ENCODE measurements at places on chromosomes 11 and 22. TPM values are rescaled to one million over a fixed set of nuclear protein-coding genes. Genes with fewer than 3 reads are reported as not detected.

GRCh38 chr11:102704841-102705240 lies 728 bp downstream of the MMP27 start:
- H3K36me3 ChIP-seq, result no peaks in the 10 kb centered on the region
- no peak overlapping the region for H3K27ac ChIP-seq
- H3K4me1 ChIP-seq, result no peaks in the 10 kb centered on the region
- no peak for DNase-seq

The OAF gene
- 2.0 TPM for total RNA-seq

GRCh38 chr22:30602049-30602448 lies 4.9 kb upstream of the TCN2 start:
- no peaks in the 10 kb centered on the region for H3K36me3 ChIP-seq
- H3K27me3 ChIP-seq, result no peaks in the 10 kb centered on the region
- H3K27ac ChIP-seq, result no peak overlapping the region
- no peak overlapping the region for H3K4me3 ChIP-seq
- no peak for DNase-seq
- peaks cover 16% of the 10 kb centered on the region for H3K4me1 ChIP-seq

GRCh38 chr11:109747839-109748238 lies 325.8 kb downstream of the C11orf87 start:
- no peak overlapping the region for H3K27ac ChIP-seq
- peaks cover 2% of the 10 kb centered on the region for H3K27me3 ChIP-seq
- no peak overlapping the region for H3K4me3 ChIP-seq

The RAB36 gene
- total RNA-seq, result 1.0 TPM

GRCh38 chr11:17314232-17314547 lies 37.4 kb upstream of the NCR3LG1 start:
- DNase-seq, result no peak
- no peaks in the 10 kb centered on the region for H3K27me3 ChIP-seq
- H3K4me3 ChIP-seq, result no peak overlapping the region
- H3K27ac ChIP-seq, result no peak overlapping the region

The SOX6 gene
- 0.03 TPM for total RNA-seq

- no peak for DNase-seq
- no peaks in the 10 kb centered on the region for H3K36me3 ChIP-seq
- no peaks in the 10 kb centered on the region for H3K4me1 ChIP-seq
- no peak overlapping the region for H3K27ac ChIP-seq
- H3K27me3 ChIP-seq, result no peaks in the 10 kb centered on the region
Observed at GRCh38 chr11:3227568-3228444, 4.4 kb downstream of the MRGPRE start.

The SLC16A8 gene
- not detected for total RNA-seq

The MPPED2 gene
- total RNA-seq, result not detected

GRCh38 chr11:15780837-15781236 lies 575.5 kb downstream of the SOX6 start:
- no peaks in the 10 kb centered on the region for H3K36me3 ChIP-seq
- no peak for DNase-seq
- H3K4me3 ChIP-seq, result no peak overlapping the region
- no peaks in the 10 kb centered on the region for H3K4me1 ChIP-seq
- H3K27ac ChIP-seq, result no peak overlapping the region
- H3K27me3 ChIP-seq, result no peaks in the 10 kb centered on the region

DNA sequence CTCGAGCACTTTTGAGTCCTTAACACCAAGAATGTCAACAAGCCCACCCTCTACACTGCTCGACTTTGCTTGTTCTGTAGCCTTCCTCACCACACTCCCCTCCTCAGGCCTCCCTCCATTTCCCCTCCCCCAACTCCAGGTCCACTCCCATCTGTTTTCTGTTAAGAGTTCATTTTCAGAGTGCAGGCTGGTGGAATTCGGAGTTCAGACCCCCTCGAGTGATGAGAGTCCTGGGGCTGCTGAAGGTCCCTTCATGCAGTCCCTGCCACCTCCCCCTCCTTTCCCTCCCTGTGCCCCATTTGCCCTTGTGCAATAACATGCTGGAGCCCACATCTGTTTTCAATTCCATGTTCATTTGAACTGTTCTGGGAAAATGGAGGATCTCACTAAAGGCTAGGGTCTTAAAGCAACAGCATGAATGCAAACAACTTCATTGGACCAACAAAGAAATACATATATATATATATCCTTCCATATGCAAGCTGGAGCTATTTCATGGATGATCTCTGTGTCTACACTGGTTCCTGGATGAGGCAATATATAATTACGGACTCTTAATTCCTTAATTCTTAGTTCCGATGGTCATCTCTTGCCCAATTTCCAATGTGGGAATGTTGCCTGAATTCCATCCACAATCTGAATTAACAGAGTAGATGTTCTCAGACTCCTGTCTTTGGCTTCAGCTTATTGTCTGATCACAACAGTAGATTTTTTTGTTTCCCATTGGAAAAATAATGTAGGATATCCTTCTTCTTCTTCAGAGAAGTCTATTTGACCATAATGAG lies 340.4 kb downstream of the ETS1 start:
- H3K4me1 ChIP-seq, result no peaks in the 10 kb centered on the region
- no peaks in the 10 kb centered on the region for H3K36me3 ChIP-seq
- H3K4me3 ChIP-seq, result no peak overlapping the region
- H3K27ac ChIP-seq, result no peak overlapping the region
- no peak for DNase-seq
- H3K27me3 ChIP-seq, result peaks cover 7% of the 10 kb centered on the region

- no peaks in the 10 kb centered on the region for H3K36me3 ChIP-seq
- no peaks in the 10 kb centered on the region for H3K4me1 ChIP-seq
- peaks cover 3% of the 10 kb centered on the region for H3K27me3 ChIP-seq
- no peak overlapping the region for H3K27ac ChIP-seq
- DNase-seq, result no peak
Observed at GRCh38 chr11:113253406-113253805, 61.0 kb upstream of the TTC12 start.

DNA sequence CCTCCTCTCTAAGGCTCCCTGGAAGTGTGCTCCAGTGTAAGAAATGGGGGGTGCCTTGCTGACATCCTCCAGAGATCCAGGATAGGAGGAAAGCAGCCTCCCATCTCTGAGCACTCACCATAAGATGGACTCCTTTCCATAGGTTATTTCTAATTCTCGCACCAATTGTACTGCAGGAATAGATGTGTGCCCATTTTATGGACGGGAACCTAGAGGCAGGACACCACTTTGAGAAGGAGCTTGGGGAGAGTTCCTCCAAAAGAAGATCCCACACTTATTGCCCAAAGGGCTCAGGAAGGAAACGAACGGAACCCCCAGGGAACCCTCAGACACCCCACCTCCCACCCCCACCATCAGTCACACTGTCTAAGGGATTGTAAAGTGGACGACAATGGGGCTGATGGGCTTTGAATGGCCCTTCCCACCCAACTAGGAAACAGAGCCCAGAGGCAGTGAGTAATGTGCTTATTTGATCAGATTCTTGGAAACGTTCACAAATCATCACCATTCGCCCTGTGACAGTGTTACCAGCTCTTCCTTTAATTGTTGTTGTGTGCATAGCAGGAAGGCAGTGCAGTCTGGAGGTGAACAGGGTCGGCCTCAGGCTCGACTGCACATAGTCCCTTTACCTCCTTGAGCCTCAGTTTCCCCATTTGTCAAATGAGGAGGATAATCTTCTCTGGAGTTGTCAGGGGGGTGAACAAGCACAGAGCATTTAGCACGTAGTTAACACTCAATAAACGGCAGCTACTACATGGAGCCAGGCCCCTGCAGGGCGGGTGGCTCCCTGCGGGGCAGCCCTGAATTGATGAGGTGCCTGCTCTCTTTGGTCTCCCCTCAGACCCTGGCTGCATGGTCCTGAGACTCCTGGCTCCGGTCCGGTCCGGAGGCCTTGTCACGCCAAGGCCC lies 8.4 kb upstream of the MN1 start:
- H3K4me1 ChIP-seq, result no peaks in the 10 kb centered on the region
- H3K27me3 ChIP-seq, result no peaks in the 10 kb centered on the region
- H3K36me3 ChIP-seq, result no peaks in the 10 kb centered on the region
- DNase-seq, result no peak
- H3K4me3 ChIP-seq, result no peak overlapping the region

The ARRB1 gene
- total RNA-seq, result 3.0 TPM

The DLG2 gene
- total RNA-seq, result 1.0 TPM

GRCh38 chr22:40024201-40025061 lies 29.7 kb downstream of the FAM83F start:
- H3K4me1 ChIP-seq, result no peaks in the 10 kb centered on the region
- no peaks in the 10 kb centered on the region for H3K36me3 ChIP-seq
- H3K27me3 ChIP-seq, result peaks cover 1% of the 10 kb centered on the region
- no peak overlapping the region for H3K27ac ChIP-seq
- H3K4me3 ChIP-seq, result no peak overlapping the region

DNA sequence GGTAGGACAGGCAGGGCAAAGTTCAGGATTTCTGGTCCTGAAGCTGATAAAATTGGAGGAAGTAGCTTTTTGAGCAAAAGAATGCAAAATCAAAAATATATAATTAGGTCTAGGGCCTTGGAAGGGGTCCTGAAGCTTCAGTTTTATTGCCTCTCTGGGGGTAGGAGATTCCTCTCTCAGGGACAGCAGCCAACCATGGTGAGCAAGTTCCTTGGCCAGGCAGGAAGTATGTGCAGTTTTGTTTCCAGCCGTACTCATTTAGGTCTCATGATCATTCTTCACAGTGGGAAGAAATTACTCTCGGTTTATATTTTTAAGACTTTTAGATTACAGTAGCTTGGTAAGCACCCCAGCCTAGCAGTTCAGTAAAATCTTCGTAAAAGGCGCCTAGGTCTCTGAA lies 2.9 kb upstream of the RAB38 start:
- H3K4me1 ChIP-seq, result peaks cover 27% of the 10 kb centered on the region
- no peak for DNase-seq
- no peak overlapping the region for H3K4me3 ChIP-seq
- H3K36me3 ChIP-seq, result no peaks in the 10 kb centered on the region
- H3K27me3 ChIP-seq, result no peaks in the 10 kb centered on the region

GRCh38 chr11:6813656-6814055 lies 14.2 kb upstream of the OR6A2 start:
- no peaks in the 10 kb centered on the region for H3K36me3 ChIP-seq
- H3K4me3 ChIP-seq, result no peak overlapping the region
- no peaks in the 10 kb centered on the region for H3K4me1 ChIP-seq
- H3K27ac ChIP-seq, result no peak overlapping the region

DNA sequence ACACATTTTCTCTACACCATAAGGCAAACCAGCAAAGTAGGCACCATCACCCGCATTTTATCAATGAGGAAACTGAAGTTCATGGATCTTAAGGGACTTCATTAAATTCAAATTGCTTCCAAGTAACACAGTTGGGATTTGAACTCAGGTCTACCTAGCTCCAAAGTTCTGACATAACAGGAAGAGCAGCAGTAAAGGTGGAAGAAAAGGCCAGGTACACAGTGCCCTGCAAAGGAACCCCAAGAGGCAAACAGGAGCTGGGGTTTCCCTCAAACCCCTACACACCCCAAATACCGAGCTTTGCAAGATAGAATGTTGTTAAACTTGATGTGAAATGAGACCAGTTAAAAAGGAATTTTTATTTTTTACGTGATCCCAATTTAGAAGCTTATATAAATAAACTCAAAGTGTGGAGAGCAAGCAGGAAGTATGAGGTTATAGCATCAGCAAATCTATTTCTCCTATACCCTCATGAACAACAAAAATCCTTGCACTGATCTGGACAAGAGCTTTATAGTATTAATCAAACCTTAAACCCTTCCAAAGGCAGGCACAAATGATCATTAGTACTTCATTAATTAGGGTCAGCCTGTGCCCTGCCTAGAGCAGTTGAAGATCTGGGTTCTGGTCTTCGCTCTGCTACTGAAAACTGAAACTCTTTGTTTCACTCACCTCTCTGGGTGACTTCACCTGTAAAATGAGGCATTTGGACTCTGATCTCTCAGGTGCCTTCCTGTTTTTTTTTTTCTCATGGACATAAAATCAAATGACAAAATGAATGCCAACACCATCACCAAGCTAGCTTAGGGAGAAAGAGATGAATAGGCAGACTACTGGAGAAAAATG lies 36.5 kb downstream of the SYTL2 start:
- no peak for DNase-seq
- H3K27ac ChIP-seq, result no peak overlapping the region
- no peaks in the 10 kb centered on the region for H3K36me3 ChIP-seq
- no peaks in the 10 kb centered on the region for H3K4me1 ChIP-seq
- H3K27me3 ChIP-seq, result no peaks in the 10 kb centered on the region
- no peak overlapping the region for H3K4me3 ChIP-seq

The CSTF3 gene
- 38.8 TPM for total RNA-seq

DNA sequence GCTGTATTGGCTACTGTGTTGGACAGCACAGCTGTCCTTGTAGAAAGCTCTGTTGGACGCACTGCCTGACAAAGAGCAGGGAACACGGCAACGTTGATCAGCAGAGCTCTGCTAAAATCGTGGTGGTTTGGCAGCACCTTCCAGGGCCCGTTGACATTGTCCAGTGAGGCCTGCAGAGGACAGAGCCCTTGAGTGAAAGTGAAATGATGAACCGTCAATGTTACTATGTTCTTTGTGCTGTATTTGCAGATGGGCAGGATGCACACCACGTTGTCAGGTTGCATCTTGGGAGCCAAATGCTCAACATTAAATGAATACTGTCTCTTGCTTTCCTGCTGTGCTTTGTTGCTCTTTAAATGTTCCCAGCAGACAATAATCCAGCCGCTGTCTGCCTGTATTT lies 69.7 kb downstream of the NELL1 start:
- no peak overlapping the region for H3K4me3 ChIP-seq
- no peak overlapping the region for H3K27ac ChIP-seq
- no peaks in the 10 kb centered on the region for H3K36me3 ChIP-seq

The CFAP300 gene
- not detected for total RNA-seq

The TUT1 gene
- 26.6 TPM for total RNA-seq

The ZNHIT2 gene
- 15.5 TPM for total RNA-seq

DNA sequence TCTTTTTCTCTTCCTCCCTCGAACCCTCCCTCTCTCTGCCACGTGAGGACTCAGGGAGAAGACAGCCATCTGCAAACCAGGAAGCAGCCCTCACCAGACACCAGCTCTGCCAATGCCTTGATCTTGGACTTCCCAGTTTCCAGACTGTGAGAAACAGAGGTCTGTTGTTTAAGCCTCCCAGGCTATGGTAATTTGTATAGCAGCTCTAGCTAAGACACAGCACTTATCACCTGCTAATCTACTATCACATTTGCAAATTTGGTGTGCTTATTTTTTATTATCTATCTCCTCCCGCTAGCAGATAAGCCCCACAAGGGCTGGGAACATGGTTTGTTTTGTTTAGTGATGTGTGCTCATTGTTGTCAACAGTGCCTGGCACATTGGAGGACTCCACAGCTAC lies 124.8 kb upstream of the OPCML start:
- no peak for DNase-seq
- H3K27ac ChIP-seq, result no peak overlapping the region
- H3K4me1 ChIP-seq, result no peaks in the 10 kb centered on the region
- no peak overlapping the region for H3K4me3 ChIP-seq
- H3K36me3 ChIP-seq, result no peaks in the 10 kb centered on the region

DNA sequence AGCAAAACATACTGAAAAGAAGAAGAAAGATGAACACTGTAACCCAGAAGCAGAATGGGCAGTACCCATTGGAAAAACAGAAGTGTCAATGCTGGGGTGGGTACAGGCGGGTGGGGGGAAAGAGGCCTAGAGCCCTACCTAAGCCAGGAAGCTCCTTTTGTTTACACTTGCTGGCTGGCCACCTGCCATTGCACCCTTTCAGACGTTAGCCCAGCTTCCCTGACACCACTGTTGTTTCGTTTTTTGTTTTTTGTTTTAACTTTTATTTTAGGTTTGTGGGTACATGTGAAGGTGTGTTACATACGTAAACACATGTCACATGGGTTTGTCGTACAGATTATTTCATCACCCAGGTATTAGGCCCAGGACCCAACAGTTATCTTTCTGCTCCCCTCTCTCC lies 55.4 kb downstream of the PLEKHA7 start:
- H3K4me3 ChIP-seq, result no peak overlapping the region
- DNase-seq, result no peak
- H3K4me1 ChIP-seq, result peaks cover 9% of the 10 kb centered on the region
- no peak overlapping the region for H3K27ac ChIP-seq
- no peaks in the 10 kb centered on the region for H3K36me3 ChIP-seq
- no peaks in the 10 kb centered on the region for H3K27me3 ChIP-seq

The TEX12 gene
- not detected for total RNA-seq

Data from GM12878 (cell line).